Esophagus muscularis mucosa (tissue), 4 donors: ENCODE measurements at places on chromosomes 11 and 22. TPM values are rescaled to one million over a fixed set of nuclear protein-coding genes. Genes with fewer than 3 reads are reported as not detected.

The OR10A2 gene
- total RNA-seq, result not detected

The TTC28 gene
- total RNA-seq, result 35.6 TPM

The MS4A6E gene
- total RNA-seq, result not detected

The KCNJ1 gene
- not detected for total RNA-seq

The LRRC55 gene
- total RNA-seq, result 0.06 TPM

The PSMC3 gene
- 163 TPM for total RNA-seq

The SCGB1D2 gene
- total RNA-seq, result not detected

The DBX1 gene
- total RNA-seq, result not detected

The PNPLA3 gene
- not detected for total RNA-seq

The MMP7 gene
- total RNA-seq, result not detected

The C11orf52 gene
- 1.8 TPM for total RNA-seq

The GGTLC3 gene
- not detected for total RNA-seq

The SLC22A9 gene
- total RNA-seq, result not detected

The BTG4 gene
- total RNA-seq, result not detected

The FJX1 gene
- 6.4 TPM for total RNA-seq

The ACO2 gene
- total RNA-seq, result 145 TPM

The LMO1 gene
- total RNA-seq, result not detected

The TXN2 gene
- total RNA-seq, result 42.4 TPM

The INPP5J gene
- total RNA-seq, result 1.6 TPM

The TKFC gene
- 15.4 TPM for total RNA-seq

The TMEM80 gene
- 39.9 TPM for total RNA-seq

The SPDYC gene
- total RNA-seq, result not detected

The MYO7A gene
- total RNA-seq, result 8.0 TPM

The TIGD3 gene
- total RNA-seq, result not detected

The ARAP1 gene
- 115 TPM for total RNA-seq

The OTOG gene
- total RNA-seq, result not detected

The WNT7B gene
- not detected for total RNA-seq

The ST13 gene
- 193 TPM for total RNA-seq

The MISFA gene
- total RNA-seq, result 7.1 TPM

The DEPDC7 gene
- 2.0 TPM for total RNA-seq

The SCUBE2 gene
- 11.5 TPM for total RNA-seq

The P2RY2 gene
- 0.83 TPM for total RNA-seq

The UBQLNL gene
- total RNA-seq, result 0.42 TPM

The TRIM51 gene
- total RNA-seq, result not detected

The TENM4 gene
- total RNA-seq, result 9.1 TPM

The ANO1 gene
- total RNA-seq, result 107 TPM

The OR4A16 gene
- not detected for total RNA-seq

The MS4A15 gene
- total RNA-seq, result 0.40 TPM

The FBLN1 gene
- total RNA-seq, result 463 TPM

The C1QTNF5 gene
- 74.3 TPM for total RNA-seq

The FGF3 gene
- not detected for total RNA-seq

The OR5P2 gene
- not detected for total RNA-seq
